Stimulated activated CD8-positive, alpha-beta memory T cell treated with anti-CD3 and anti-CD28 coated beads, Interleukin-7, amount 100 ng/mL, for 24 hours (primary cell): ENCODE measurements at places on chromosomes 1 and 21.

- no peak for DNase-seq
Measured at GRCh38 chr1:89460325-89460724, 64.3 kb upstream of the LRRC8B start.

- DNase-seq: no peak
Measured at GRCh38 chr1:230976825-230977747, 1.6 kb downstream of the TTC13 start.

- no peak for DNase-seq
Measured at GRCh38 chr1:222275729-222276465, 272.0 kb downstream of the HHIPL2 start.

GRCh38 chr1:46517932-46518498 is 28.4 kb downstream of the DMBX1 start:
- no peak for DNase-seq

DNA sequence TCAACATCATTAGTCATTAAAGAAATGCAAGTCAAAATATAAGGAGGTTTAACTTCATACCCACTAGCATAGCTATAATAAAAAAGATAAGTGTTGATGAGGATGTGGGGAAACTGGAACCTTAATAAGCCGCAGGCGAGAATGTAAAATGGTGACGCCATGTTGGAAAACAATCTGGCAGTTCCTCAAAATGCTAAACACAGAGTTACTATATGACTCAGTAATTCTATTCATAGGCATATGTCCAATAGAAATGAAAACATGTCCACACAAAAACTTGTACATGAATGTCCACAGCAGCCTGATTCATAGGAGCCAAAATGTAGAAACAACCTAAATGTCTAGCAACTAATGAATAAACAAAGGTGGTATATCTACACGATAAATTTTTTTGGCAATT is 23.2 kb downstream of the DDX59 start:
- DNase-seq: no peak
